DMS153 (cell line): ENCODE measurements at places on chromosomes 6 and 20.

GRCh38 chr6:96940322-96940721 lies 15.8 kb downstream of the KLHL32 start:
- no peak for DNase-seq

- no peak for DNase-seq
Observed at GRCh38 chr6:16849988-16850680, 88.9 kb upstream of the ATXN1 start.

DNA sequence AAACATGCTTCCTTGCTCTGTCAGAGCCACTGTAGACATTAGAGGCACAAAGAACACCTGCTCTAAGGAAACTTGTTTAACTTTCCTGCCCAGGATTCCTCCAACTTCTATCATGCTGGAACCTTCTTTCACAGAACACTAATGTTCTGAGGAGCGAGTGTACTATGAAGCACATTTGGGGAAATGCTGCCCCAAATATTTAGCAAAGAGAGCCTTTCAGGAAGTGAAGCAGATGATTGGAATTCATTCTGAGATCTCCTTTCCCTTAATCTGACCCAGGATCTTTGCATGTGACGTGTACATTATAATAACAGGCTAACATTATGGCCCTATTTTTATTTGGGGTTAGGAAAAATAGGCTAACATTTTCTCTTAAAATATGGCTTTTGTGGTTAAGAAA lies 21.0 kb upstream of the FYN start:
- no peak for DNase-seq

GRCh38 chr20:14559612-14560011 lies 222.2 kb upstream of the FLRT3 start:
- DNase-seq: no peak

GRCh38 chr6:106560996-106561685 lies 68.2 kb downstream of the RTN4IP1 start:
- DNase-seq: no peak

DNA sequence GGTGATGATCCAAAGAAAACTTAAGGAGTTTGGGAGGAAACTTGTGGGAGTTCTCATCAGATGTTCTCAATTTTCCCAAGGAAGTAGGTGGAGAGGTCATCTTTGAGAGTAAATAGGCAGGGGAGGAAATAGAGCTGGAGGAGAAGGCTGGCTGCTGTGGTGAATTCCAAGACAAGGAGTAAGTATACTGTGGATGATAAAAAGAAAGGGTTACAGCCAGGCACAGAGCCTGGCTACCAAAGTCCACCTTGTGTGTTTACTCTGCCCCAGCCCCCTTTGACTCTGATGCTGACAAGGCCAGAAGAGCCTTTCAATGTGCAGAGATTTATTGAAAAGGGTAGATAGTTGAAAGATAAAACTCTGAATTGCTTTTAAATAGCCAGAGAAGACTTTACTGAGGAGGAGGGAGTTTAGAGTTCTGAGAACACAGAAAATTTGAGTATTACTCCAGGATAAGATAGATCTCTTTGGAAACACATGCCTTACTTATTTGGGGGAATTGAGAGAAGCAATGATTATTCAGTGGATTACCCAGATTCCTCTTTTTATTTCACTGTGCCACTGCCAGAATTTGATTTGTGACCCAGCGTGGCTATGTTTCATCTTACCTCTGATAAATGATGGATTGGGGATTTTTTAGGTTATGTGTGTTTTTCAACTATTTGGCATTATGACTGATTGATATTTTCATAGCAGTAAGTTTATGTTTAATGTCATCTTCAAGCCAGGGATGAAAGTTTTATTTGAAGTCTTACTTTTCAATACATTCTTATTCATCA lies 182.6 kb upstream of the JAG1 start:
- DNase-seq: no peak

DNA sequence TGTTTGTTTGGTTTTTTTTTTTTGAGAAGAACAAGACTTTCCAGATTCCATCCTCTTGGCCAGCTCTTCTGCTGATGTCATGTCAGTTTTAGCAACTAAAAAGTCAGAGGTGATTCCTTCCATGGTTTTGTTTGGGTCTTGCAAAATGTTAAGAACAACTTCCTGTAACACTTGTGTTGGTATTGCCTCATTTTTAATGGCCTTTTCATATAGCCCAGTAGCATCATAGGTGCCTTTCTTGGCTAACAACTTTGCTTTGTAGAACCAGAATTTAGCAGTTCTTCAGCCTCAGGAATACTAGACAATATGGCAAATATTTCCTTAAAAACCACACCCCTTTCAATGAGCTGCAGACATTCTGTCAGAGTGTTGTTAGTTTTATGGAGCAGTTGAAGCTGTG lies 99.5 kb upstream of the SIRPG start:
- DNase-seq: no peak

- DNase-seq: peak; percentile 98
Observed at GRCh38 chr6:79134699-79135474, 56.8 kb upstream of the PHIP start.

GRCh38 chr6:107493158-107494057 lies 3.5 kb downstream of the SOBP start:
- DNase-seq: peak; percentile 76

DNA sequence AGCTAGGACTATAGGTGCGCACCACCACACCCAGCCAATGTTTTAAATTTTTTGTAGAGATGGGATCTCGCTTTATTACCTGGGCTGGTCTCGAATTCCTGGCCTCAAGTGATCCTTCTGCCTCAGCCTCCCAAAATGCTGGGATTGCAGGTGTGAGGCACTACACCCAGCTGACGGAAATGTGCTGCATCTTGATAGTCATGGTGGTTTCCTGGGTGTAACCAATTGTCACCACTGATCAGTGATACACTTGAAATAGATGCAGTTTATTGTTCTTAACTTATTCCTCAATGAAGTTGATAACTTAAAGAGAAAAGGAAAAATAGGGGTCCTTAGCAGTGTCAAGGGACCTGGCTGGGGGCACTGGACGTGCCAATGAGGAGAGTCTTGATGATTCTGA lies 92.4 kb downstream of the PPP1R14C start:
- DNase-seq: no peak

- DNase-seq: no peak
Observed at GRCh38 chr20:24995741-24996448, 3.3 kb upstream of the APMAP start.

DNA sequence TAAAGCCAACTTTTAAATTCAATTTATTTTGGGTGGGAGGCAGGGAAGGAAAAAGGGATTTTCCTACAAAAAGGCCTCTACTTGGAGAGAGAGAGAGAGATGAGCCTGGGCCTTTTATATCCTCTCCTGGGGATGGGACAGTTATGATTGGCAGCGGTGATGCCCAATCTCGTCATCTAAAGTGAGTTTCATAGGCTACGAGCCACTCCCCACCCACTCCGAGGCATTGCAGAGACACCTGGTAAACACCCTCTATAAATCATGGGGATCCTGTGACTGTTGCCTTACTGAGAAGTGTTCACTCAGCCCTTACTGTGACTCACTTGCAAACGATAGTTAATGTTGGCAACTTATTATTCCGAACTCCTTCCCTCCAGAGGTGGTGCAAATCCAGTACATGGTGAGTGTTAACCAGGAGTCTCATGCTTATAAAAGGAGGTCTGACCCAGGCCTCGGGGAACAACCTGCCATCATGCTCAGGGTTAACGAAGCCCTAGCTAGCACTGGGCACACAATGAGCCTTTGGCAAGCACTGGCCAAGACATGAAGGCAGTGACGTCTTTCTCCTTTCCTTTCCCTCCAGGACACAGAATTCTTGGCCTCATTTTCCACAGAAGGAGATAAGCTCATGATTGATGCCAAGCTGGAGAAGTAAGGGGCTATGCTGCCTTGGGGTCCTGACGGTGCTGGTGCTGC lies 20.5 kb downstream of the BPIFB4 start:
- DNase-seq: peak; percentile 69

- DNase-seq: no peak
Observed at GRCh38 chr20:36926653-36927200, 24.8 kb downstream of the SAMHD1 start.

DNA sequence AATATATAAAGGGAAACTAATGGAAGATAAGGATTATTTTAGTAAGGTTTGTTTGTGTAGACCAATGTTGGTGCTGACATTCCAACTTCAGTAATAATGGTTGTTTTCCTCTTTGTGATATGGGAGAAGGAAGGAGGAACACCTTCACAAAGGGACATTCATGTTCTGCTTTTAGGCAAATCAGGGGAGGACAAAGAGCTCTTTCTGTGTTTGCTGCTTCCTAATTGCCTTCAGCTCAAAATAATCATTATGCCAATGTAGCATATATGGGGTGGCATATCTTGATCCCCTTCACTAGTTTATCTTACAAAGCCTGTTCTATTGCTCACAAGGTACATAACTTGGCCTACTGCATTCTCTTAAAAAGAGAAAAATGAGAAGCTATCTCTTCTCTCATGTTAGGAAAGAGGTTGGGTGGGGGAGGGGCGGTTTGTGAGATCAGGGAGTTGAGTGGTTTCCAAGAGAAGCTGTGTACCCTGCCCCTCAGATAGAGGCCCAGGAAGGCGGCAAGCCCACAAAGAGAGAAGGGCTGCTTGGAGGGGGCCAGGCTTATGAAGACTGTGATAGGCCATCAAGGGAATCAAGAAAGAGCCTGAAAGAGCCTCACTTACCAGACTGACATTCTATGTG lies 4.7 kb upstream of the ADGRG6 start:
- no peak for DNase-seq

- DNase-seq: peak; percentile 57
Observed at GRCh38 chr6:15661853-15662325, 939 bp downstream of the DTNBP1 start.

GRCh38 chr6:28940294-28940857 lies 16.6 kb upstream of the TRIM27 start:
- DNase-seq: no peak

- DNase-seq: no peak
Observed at GRCh38 chr6:126110512-126111270, 124.4 kb downstream of the TRMT11 start.

- DNase-seq: no peak
Observed at GRCh38 chr20:18154342-18154741, 16.7 kb downstream of the KAT14 start.

GRCh38 chr20:53804920-53805894 lies 211.6 kb upstream of the ZNF217 start:
- no peak for DNase-seq

GRCh38 chr20:32510120-32510600 lies 75.0 kb downstream of the NOL4L start:
- peak; percentile 25 for DNase-seq

GRCh38 chr6:143063631-143064030 lies 2.9 kb downstream of the AIG1 start:
- DNase-seq: no peak

- no peak for DNase-seq
Observed at GRCh38 chr20:41034239-41034638, 5.6 kb downstream of the TOP1 start.

DNA sequence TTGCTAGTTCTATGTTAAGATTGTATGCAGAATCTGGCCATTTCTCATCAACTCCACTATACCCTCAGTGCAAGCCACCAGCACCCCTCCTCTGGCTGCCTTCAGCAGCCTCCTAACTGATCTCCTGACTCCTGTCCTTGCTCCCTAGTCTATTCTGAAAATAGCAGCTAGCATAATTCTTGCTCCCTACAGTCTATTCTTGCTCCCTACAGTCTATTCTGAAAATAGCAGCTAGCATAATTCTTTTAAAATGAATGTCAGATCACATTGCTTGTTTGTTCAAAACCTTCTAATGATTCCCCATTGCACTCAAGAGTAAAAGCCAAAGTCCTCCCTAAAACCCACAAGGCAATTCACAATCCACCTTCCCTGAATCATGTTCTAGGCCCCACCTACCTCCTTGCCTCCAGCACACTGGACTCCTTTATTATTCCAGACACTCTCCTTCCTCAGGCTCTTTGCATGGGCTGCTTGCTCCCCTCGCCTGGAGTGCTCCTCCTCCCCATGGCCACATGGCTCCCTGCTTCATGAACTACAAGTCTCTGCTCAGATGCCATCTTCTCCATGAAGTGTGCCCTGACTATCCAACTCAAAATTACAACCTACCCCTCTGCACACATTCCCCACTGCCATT lies 164.2 kb upstream of the TNFAIP3 start:
- no peak for DNase-seq
